ENCODE measurements at places on chromosomes 5 and 9. TPM values are rescaled to one million over a fixed set of nuclear protein-coding genes. Genes with fewer than 3 reads are reported as not detected.

- DNase-seq = no peak
Measured at GRCh38 chr5:137607771-137608170, 108.6 kb upstream of the SPOCK1 start.

DNA sequence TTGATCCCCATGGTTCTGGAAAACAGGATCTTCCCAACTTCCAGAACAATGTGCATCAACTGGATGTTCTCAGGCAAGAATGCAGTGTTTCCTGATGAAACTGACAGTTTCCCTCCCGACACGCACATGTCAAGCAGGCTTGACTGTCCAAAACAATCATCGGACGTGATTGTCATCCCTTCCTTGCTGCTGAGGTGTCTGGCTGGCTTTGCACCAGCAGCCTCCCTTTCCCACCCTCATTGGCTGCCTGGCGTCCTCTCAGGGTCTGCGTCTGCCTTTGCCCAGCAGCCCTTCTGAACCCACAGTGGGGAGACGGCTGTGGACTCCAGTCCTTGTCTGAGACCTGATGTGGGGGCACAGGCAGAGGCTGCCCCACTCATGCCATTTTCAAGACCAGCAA lies 110.8 kb downstream of the MARCHF3 start:
- DNase-seq = no peak

DNA sequence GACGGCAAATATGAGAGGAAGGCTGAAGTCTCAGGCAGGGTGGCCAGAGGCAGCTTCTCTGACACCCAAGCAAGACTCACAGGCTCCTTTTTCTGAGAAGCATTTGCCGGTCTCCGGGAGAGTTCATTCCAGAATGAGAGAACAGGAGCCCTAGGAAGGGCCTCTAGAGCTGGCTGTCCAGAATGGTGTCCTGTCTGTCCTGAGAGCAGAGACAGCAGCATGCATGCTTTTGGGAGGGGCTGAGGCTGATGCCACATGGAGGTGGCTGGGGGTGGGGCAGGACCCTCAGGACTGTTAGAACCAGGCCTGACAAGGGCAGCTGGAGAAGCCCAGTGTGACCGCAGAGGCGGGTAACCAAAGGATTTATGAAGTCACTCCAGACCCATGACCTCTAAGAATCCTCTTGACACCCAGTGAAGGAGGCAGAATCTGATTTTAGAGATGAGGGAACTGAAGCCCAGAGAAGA lies 60.0 kb downstream of the SHB start:
- no peak for DNase-seq

DNA sequence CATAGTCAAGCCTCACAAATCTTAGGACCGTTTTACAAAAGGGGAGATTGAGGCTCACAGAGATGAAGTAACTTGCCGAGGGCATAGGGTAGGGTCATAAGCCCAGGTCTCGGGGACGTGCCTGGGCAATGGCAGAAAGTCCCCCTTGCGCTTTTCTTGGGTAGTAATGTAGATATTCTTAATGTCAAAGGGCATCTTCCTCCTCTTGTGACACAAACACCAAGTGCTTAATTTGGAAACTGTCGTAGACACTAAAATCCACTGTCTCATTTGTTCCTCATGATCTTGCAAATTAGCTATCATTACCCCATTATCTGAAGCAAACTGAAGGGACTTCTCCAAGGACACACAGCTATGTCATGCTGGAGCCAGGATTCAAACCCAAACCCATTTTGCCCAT lies 180.8 kb downstream of the GAS1 start:
- DNase-seq = no peak

PCDHB2 gene
- 33.7 TPM for total RNA-seq
